ENCODE measurements at places on chromosomes 12 and 14. TPM values are rescaled to one million over a fixed set of nuclear protein-coding genes. Genes with fewer than 3 reads are reported as not detected.

Gene RPS6KL1
- 0.37 TPM for total RNA-seq

Gene RPL6
- 1,069 TPM for total RNA-seq

Gene RPGRIP1
- not detected for total RNA-seq

Gene ADAMTS20
- not detected for total RNA-seq

Gene TSPAN9
- 4.4 TPM for total RNA-seq

Gene OXA1L
- 71.7 TPM for total RNA-seq

Gene SERPINA5
- total RNA-seq = not detected
